ENCODE measurements at places on chromosomes 12 and 14.

DNA sequence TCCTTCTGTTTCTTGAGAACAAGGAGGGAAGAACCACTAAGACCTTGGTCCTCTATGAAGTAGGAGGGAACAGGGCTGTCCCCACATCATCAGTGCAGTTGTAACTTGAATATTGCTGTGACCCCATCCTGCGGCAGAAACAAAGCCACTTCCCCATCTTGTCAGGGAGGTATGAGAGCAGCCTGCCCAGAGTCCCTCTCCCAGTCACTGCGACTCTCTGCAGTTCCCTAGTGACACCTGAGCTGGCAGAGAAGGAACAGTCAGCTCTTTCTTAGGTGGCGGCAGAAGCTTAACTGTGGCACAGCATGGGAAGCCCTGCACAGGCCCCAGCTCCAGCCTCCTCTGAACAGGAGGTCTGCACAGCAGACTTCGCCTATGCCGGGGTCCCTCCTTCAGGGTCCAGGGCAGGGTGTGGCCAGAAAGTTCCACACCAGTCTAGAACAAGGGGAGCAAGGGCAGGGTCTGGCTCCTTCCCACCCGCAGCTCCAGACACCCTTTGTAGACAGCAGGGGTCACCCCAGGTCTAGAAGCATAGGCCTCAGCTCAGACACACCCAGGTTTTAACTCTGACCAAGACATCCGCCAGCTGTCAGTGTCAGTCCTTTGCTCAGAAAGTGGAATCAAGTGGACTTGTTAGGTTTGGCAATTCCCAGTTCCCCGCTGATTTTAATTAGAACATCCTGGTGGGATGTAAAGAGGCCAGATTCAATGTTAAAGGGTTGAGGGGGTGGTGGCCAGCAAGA lies 36.8 kb downstream of the DEGS2 start:
- DNase-seq, result no peak

- DNase-seq, result no peak
Measured at GRCh38 chr12:118984161-118984943, 3.0 kb downstream of the SRRM4 start.

GRCh38 chr12:26748741-26749431 lies 84.1 kb downstream of the ITPR2 start:
- no peak for DNase-seq

DNA sequence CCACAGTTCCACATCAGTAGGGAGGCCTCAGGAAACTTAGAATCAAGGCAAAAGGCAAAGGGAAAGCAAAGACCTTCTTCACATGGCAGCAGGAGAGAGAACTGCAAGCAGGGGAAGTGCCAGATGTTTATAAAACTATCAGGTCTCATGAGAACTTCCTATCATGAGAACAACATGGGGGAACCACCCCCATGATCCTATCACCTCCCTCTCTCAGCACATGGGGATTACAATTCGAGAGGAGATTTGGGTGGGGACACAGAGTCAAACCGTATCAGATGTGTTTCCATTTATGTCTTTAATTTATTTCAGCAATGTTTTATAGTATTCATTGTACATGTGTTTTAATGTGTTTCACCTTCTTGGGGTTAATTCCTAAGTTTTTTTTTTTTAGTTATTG lies 25.8 kb downstream of the METAP2 start:
- DNase-seq, result no peak

DNA sequence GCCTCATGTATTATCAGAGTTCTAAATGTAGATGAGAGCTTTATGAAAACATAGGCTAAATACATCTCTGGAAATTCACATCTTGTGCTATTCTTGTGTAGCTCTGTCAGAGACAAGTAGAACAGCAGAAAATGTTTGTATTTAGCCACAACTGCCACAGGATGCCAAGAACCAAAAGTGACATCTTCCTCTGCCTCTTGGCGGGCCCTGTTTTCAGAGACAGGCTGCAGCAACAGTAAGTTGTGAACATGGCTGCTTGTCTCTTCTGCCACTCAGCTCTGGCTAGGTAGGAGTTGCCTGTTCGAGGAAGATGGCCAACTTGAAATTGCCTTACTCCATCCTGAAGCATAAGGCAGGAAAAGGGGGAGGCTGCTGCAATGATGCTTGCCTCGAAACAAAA lies 30.4 kb downstream of the SETD3 start:
- DNase-seq, result no peak

DNA sequence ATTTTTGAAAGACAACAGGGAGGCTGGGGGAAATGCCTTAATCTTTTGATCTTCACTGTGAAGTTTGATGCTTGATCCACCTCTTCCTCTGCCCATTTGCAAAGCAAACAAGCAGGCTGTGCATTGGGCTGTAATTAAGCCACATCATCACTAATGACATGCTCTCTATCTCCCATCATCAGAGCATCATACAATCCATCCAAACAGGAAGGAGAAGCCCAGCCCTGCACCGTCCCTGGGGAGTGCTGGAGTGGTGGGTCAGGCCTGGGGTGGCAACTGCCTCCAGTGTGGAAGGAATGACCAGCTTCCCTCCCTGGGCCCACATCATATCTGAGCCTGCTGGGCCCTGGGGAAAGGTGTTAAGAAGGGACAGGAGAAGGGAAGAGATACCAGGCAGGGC lies 6.9 kb upstream of the KRT74 start:
- DNase-seq, result peak; percentile 84

DNA sequence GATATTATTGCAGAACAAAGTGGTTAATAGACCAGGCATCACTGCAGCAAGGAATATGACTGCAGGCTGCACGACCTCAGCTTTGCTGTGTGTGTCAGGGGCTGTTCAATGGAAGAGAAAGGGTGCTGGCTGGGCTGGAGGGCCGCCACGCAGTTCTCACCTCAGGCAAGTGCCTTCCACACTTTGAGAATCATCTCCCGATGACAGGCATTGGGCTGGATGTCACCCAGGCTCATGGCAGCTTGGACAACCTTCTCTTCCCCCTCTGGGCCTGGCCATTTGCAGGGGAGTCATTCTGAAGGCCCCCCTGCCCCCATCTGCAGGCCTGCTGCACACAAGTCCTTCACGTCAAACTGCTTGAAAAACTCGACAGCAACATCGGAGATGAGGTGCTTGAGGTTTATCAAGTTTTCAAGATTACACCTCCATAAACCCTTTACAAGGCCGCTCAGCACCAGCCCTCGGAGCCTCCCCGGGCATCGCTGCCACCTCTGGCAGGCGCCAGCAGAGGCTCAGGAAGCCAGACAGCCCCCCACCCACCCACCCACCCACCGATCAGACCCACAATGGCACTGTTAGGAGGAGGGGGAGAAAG lies 165.9 kb upstream of the GSC start:
- peak; percentile 83 for DNase-seq

DNA sequence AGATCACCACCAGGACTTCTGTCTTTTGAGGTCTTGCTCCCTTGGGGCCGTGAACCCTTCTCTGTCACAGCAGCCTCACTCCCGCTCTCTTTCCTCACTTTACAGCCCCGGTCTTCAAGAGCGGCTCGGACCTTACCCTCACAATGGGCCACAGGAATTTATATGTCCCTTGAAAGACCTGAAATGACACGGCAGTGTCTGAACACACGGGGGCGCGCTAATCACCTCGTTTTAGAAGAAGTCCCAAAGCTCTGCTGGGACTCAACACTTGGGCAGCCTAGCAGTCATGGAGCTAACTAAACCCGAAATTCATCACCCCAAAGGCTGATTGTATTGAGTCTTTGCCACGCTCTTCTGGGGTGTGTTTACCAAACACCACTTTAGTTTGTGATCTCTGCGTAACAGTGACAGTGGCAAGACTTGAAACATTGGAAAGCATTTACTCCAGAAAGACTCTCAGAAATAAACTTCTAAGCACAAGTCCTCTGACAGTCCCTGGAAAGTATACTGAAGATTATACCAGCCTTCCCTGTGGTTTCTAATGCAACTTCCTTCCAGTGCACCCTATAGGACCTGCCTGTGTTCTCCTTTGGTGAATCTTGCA lies 29.0 kb downstream of the SERPINA11 start:
- peak; percentile 91 for DNase-seq

DNA sequence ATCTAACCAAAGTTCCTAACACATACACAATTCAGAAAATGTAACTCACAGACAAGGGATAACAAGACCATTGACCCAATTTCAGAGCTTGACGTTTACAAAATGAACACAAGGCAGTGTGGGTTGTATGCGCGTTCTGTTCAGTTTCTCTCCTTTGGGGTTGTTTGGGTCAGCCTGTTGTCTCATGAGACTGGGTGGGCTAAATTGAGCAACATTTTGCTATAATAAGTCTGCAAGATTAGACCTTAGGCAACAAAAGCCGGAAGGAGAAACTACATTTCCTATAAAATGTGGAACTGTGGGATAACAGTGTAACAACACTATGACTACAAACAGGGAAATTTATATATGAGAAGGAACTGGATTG lies 18.8 kb upstream of the LTA4H start:
- peak; percentile 45 for DNase-seq

GRCh38 chr12:87094356-87094755 lies 838.2 kb upstream of the MGAT4C start:
- DNase-seq, result no peak

DNA sequence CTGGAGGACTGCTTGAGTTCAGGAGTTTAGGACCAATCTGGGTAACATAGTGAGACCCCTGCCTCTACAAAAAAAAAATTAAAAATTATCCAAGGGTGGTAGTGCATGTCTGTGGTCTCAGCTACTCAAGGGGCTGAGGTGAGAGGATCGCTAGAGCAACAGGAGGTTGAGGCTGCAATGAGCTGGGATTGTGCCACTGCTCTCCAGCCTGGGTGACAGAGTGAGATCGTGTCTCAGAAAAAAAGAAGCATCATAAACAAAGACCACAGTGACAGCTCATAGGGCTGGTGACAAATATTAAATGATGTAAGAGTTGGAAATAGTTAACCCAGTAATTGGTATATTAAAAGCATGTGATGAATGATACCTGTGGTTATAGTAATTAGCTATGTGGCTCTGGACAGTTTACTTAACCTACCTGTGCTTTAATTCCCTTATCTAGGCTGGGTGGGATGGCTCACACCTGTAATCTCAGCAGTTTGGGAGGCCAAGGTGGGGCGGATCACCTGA lies 68.0 kb downstream of the GSC start:
- DNase-seq, result no peak

DNA sequence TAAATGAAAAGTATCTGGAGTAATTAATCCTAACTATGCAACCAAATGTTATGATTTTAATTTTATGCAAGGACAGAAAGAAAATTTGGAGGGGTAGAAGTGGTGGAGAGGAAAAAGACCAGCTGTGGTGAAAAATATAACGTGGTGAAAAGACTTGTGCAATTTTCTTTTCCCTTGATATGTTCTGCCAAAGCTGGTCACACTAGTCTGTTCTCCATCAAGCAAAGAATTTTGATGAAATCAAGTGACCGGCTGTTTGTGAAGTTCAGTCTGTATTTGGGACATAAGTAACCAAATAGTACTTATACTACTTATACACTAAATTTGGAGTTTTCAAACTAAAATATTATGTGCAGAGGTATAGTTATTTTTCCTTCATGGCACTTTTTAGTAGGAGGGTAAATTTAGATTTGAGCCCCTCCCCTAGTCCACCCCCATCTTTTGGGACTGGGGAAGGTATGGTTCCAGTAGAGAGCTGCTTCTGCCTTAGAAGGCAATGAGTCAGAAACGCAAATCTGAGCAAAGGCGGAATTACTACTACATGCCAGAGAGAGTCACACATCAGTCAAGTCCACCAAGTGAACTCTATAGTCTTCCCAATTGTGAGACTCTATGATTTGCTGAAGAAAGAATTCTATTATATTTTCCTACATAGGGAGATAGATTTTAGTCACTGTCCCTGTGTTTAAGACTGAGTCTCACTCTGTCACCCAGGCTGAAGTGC lies 229.7 kb downstream of the SLC25A21 start:
- no peak for DNase-seq

- DNase-seq, result peak; percentile 29
Measured at GRCh38 chr12:25958428-25959070, at the start of gene RASSF8. TSS of gene RASSF8 (plus strand) at chr12:25958682. CDS start at chr12:26055344, 96,662 bp downstream.

- DNase-seq, result no peak
Measured at GRCh38 chr12:132720606-132721345, 10.1 kb downstream of the PGAM5 start.

GRCh38 chr12:93823616-93824391 lies 146.6 kb downstream of the CRADD start:
- DNase-seq, result no peak
